AG04450 (cell line): ENCODE measurements at places on chromosomes 1 and 21.

- DNase-seq, result no peak
Observed at GRCh38 chr1:58575551-58576324, 1.3 kb downstream of the TACSTD2 start.

- peak; percentile 18 for DNase-seq
Observed at GRCh38 chr1:159092036-159092760, 15.6 kb upstream of the AIM2 start.

GRCh38 chr21:43865540-43866259 lies 677 bp downstream of the AGPAT3 start:
- DNase-seq, result no peak

DNA sequence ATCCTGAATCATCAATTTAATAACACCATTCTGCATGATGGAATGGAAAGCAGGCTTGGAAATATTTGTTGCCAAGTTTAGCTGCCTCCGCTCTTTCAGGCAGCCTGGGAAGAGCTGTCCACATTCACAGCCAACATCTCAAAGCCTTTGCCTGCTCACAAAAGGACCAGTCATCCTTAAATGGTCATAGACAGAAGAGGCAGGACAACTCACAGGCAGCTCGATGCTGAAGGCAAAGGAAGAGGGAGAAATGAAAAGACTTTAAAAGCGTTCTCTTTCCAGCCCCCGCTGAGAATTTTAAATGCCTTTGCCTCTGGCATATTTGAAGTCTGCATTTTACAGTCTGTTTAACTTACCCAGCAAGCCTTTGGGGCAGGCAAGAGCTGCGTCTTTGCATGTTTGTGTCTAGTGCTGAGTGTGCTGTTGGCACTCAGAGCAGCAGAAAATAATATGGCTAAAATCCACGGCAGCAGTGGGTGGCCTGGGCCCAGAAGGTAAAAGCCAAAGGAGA lies 68.9 kb downstream of the NMNAT2 start:
- DNase-seq, result no peak
